Activated CD4-positive, alpha-beta memory T cell treated with anti-CD3 and anti-CD28 coated beads, Interleukin-2, amount 10 ng/mL, durations not matched to agents 7 days and 5 days (primary cell): ENCODE measurements at places on chromosomes 13 and 19. TPM values are rescaled to one million over a fixed set of nuclear protein-coding genes. Genes with fewer than 3 reads are reported as not detected.

Gene MAG
- total RNA-seq = not detected

Gene KANK2
- total RNA-seq = 2.8 TPM

Gene FBN3
- not detected for total RNA-seq

Gene CCDC8
- not detected for total RNA-seq

Gene CEACAM18
- total RNA-seq = not detected

Gene CCDC169
- total RNA-seq = 0.25 TPM

Gene TLE6
- 1.1 TPM for total RNA-seq

Gene LIM2
- total RNA-seq = not detected

Gene LMTK3
- 3.8 TPM for total RNA-seq
